A549 treated with AZD2906 at 1 μM for 4 hours (cell line): ENCODE measurements at places on chromosomes 1 and 21. TPM values are rescaled to one million over a fixed set of nuclear protein-coding genes. Genes with fewer than 3 reads are reported as not detected.

Gene CLCA4
- not detected in 5 replicates for total RNA-seq

Gene C1orf198
- 17.6 to 20.3 TPM (median 18.4 TPM) in 5 replicates for total RNA-seq

Gene RPTN
- 0.02 TPM in 2 of 5 replicates, not detected in the others for total RNA-seq

Gene LRRC7
- total RNA-seq, result not detected in 5 replicates

Gene HAO2
- total RNA-seq, result not detected in 5 replicates

Gene SYPL2
- total RNA-seq, result 0.05 to 0.13 TPM (median 0.08 TPM) in 5 replicates

Gene DIO1
- total RNA-seq, result not detected in 5 replicates

Gene KIF21B
- 1.2 to 1.9 TPM (median 1.8 TPM) in 5 replicates for total RNA-seq

Gene KCNQ4
- total RNA-seq, result 0.18 to 0.38 TPM (median 0.32 TPM) in 5 replicates

Gene TMEM51
- 25.2 to 29.1 TPM (median 27.8 TPM) in 5 replicates for total RNA-seq

Gene SERPINC1
- 0.07 to 0.14 TPM (median 0.07 TPM) in 3 of 5 replicates, not detected in the others for total RNA-seq

Gene HORMAD1
- total RNA-seq, result 5.8 to 10.7 TPM (median 8.1 TPM) in 5 replicates

Gene HCRTR1
- 0.09 TPM in 1 of 5 replicates, not detected in the others for total RNA-seq

Gene RGS13
- not detected in 5 replicates for total RNA-seq

Gene RXFP4
- total RNA-seq, result not detected in 5 replicates

Gene AMY2A
- not detected in 5 replicates for total RNA-seq

Gene HTR1D
- 11.3 to 13.1 TPM (median 12.0 TPM) in 5 replicates for total RNA-seq

Gene C1orf94
- total RNA-seq, result 0.05 to 0.06 TPM (median 0.06 TPM) in 3 of 5 replicates, not detected in the others

Gene GRIK3
- total RNA-seq, result not detected in 5 replicates

Gene PTPRC
- not detected in 5 replicates for total RNA-seq

Gene FCRL6
- not detected in 5 replicates for total RNA-seq
